ENCODE measurements at places on chromosomes 12 and 14.
A peak's percentile ranks its signal among the peaks of the same experiment; 100 is the strongest.

DNA sequence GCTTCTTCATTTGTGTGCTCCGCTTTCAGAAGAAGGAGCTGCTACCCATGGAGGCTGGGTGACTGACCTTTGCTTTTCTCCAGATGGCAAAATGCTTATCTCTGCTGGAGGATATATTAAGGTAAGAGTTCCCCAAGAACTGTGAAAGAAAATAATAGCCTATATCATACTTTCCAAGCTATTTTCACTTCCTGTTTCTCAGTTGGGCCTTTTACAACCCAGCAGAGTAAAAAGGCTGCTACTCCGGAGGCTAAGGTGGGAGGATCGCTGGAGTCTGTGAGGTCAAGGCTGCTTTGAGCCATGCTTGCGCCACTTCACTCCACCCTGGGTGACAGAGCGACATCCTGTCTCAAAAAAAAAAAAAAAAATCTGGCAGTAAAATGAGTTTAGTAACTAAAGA, 82.1 kb downstream of the APAF1 start:
- H3K27me3 ChIP-seq: no peaks in the 10 kb centered on the region
- no peak overlapping the region for H3K27ac ChIP-seq
- H3K4me1 ChIP-seq: no peaks in the 10 kb centered on the region
- H3K36me3 ChIP-seq: peaks cover 42% of the 10 kb centered on the region

DNA sequence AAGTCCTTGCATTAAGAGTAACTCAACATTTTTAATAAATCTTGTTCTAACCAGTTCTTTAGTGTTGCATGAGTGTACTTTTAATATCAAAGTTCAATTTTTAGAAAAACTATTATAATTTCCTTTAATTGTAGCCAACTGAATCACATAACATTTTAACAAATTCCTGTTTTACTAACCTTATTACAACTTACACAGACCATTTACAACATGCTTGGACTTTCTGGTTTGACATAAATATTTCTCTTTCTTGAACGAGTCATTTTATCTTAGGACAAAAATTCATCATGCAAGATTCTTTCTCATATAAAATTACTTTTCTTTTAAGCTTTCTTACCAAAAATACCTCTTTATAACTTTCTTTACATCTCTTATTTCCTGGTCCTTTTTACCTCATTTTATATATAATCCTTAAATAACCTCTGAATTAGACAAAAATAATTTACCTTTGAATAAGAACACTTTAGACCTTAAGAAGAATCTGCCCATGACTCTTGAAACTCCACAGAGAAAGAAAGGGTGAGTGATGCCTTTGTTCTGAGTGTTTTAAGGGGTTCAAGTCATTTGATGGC, 3.9 kb downstream of the SLCO1A2 start:
- no peaks in the 10 kb centered on the region for H3K27me3 ChIP-seq
- H3K4me3 ChIP-seq: no peak overlapping the region
- no peak overlapping the region for H3K27ac ChIP-seq
- H3K36me3 ChIP-seq: no peaks in the 10 kb centered on the region
- DNase-seq: peak; percentile 30

- H3K27ac ChIP-seq: no peak overlapping the region
- H3K27me3 ChIP-seq: no peaks in the 10 kb centered on the region
- peak; percentile 46 for DNase-seq
- no peaks in the 10 kb centered on the region for H3K36me3 ChIP-seq
- no peaks in the 10 kb centered on the region for H3K4me1 ChIP-seq
- no peak overlapping the region for H3K4me3 ChIP-seq
Observed at GRCh38 chr12:7797698-7798398, 8.6 kb downstream of the NANOG start.

- no peak overlapping the region for H3K27ac ChIP-seq
- no peaks in the 10 kb centered on the region for H3K4me1 ChIP-seq
- no peak for DNase-seq
- no peaks in the 10 kb centered on the region for H3K27me3 ChIP-seq
Observed at GRCh38 chr12:109762673-109763191, 49.1 kb downstream of the FAM222A start.

DNA sequence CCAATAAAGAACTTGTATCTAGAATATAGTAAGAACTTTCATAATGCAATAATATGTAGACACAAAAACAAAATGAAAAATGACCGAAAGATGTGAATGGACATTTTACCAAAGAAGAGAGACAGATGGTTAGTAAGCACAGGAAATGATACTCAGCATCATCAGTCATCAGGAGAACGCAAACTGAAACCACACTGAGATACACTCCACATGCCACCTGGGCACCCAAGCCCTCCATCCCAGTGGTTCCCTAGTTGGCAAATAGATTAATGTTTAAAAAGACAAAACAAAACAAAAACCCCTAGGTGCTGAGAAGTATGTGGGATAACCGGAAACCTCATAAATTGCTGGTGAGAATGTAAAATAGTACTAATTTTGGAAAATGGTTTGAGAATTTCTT, 26.8 kb upstream of the VPS33A start:
- H3K4me3 ChIP-seq: no peak overlapping the region
- peaks cover 80% of the 10 kb centered on the region for H3K36me3 ChIP-seq
- H3K27me3 ChIP-seq: no peaks in the 10 kb centered on the region
- no peak overlapping the region for H3K27ac ChIP-seq
- H3K4me1 ChIP-seq: no peaks in the 10 kb centered on the region
- DNase-seq: no peak

GRCh38 chr14:49479432-49479831, 106.7 kb downstream of the RPS29 start:
- no peak overlapping the region for H3K27ac ChIP-seq
- DNase-seq: no peak
- H3K36me3 ChIP-seq: no peaks in the 10 kb centered on the region
- peaks cover 7% of the 10 kb centered on the region for H3K27me3 ChIP-seq
- H3K4me3 ChIP-seq: no peak overlapping the region
- H3K4me1 ChIP-seq: no peaks in the 10 kb centered on the region

GRCh38 chr14:64645220-64645892, 58.9 kb upstream of the PLEKHG3 start:
- H3K36me3 ChIP-seq: no peaks in the 10 kb centered on the region
- no peak overlapping the region for H3K4me3 ChIP-seq
- H3K27ac ChIP-seq: peak overlapping the region; percentile 22
- H3K27me3 ChIP-seq: no peaks in the 10 kb centered on the region
- peaks cover 27% of the 10 kb centered on the region for H3K4me1 ChIP-seq
- peak; percentile 74 for DNase-seq

DNA sequence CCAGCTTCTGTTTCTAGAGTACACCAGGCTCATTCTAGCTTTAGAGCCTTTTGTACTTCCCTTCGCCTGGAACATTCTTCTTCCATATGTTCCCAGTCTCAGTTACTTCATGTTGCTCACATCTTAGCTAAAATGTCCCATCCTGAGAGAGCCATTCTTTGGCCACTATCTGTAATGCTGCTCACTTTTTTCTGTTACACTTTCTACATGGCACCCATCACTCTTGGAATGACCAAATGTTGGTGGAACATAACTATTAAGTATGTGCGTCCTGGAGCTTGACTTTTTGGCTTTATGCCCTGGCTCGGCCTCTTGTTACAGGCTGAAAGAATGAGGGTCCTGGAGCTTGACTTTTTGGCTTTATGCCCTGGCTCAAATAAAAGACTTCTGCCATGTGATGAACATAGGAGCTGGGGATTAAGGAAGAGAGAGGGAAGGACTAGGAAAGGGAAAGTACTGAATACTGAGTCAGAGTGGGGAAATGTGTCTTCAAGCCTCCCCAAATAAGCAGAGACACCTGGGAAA, 442.9 kb upstream of the ATP2B1 start:
- no peaks in the 10 kb centered on the region for H3K27me3 ChIP-seq
- no peaks in the 10 kb centered on the region for H3K36me3 ChIP-seq
- no peak overlapping the region for H3K27ac ChIP-seq
- DNase-seq: no peak

DNA sequence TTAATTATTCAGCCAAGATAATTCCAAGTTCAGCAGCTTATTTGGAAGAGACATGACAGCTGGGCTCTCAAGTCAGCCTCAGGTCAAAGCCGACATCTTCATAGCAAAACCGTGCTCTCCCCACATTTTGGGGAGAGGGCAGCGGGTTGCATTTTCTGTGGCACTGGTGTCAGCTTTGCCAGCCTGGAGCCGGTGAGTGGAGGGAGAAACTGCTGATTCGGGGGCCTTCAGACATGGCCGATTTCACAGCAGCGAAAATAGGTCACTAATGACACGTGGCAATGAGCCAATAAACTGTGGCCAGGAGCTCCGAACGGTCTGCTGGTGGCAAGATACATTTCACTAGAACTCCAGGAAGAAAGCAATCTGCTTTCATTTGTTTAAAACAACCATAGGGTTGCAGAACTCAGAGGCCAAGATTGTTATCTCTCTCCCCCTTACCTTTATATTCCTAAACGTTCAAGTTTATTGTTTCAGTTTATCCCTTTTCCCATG, 173.2 kb downstream of the CAND1 start:
- H3K4me3 ChIP-seq: no peak overlapping the region
- no peaks in the 10 kb centered on the region for H3K36me3 ChIP-seq
- no peaks in the 10 kb centered on the region for H3K4me1 ChIP-seq
- no peak overlapping the region for H3K27ac ChIP-seq
- H3K27me3 ChIP-seq: no peaks in the 10 kb centered on the region

DNA sequence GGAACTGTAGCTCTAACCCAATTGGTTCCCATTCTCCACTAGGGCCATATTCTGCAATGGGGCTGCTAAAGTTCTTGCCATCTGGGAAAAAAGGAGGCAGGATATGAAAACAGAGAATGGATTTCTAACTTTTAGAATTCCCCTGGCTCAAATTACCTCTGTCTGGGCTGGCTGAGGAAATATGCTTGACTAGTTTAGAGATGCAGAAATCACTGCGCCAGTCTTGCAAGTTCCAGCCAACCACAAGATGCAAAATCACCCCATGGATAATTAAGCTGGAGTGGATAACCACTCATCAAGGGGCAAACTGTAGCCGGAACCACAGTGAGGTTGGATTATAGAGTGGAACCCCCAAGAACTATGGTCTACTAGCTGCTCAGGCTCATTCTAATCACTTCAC, 126.3 kb downstream of the RALGAPA1 start:
- H3K4me1 ChIP-seq: no peaks in the 10 kb centered on the region
- H3K4me3 ChIP-seq: no peak overlapping the region
- H3K36me3 ChIP-seq: peaks cover 24% of the 10 kb centered on the region
- DNase-seq: no peak
- H3K27ac ChIP-seq: no peak overlapping the region
- no peaks in the 10 kb centered on the region for H3K27me3 ChIP-seq

DNA sequence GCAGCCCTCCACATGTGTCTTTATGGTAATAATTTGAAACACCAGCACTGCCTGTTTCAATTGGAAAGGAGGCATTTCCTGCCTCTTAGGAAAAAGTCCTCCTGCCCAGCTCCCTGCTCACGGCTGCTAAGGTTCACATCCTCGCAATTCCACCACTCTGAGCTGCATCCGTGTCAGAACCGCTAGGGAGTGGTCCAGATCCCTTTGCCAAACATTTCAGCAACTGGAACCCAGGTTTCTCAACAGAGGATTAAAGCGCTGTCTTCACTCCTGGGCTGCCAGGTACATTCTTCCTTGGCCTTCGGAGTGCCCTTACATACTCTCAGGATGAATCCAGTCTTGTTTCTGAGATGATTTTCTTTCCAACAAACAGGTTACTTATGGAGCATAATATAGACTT, 23.3 kb downstream of the C14orf132 start:
- H3K4me3 ChIP-seq: no peak overlapping the region
- no peak for DNase-seq
- H3K36me3 ChIP-seq: peaks cover 7% of the 10 kb centered on the region
- peaks cover 5% of the 10 kb centered on the region for H3K4me1 ChIP-seq

- no peak for DNase-seq
- H3K4me3 ChIP-seq: no peak overlapping the region
- H3K27ac ChIP-seq: no peak overlapping the region
Observed at GRCh38 chr12:106908561-106908960, 47.1 kb upstream of the TMEM263 start.

DNA sequence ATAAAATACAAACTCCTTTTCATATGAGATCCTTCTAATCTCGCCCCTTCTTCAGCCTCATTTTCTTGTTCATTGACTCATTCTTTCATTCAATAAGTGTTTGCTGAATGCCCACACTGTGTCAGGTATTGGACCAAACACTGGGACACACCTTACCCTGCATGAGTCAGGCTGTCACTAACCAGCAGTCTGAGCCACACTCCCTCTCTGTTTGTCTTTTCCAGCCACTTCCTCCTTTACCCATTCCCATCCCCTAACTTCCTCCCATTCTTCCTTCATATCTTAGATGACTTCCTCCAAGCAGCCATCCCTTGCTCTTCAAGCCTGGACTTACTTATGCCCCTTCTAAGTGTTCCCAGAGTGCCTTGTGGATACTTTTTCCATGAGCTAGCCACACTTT, 27.0 kb upstream of the HIF1A start:
- DNase-seq: peak; percentile 31
- H3K27me3 ChIP-seq: no peaks in the 10 kb centered on the region
- H3K36me3 ChIP-seq: no peaks in the 10 kb centered on the region
- H3K27ac ChIP-seq: no peak overlapping the region

DNA sequence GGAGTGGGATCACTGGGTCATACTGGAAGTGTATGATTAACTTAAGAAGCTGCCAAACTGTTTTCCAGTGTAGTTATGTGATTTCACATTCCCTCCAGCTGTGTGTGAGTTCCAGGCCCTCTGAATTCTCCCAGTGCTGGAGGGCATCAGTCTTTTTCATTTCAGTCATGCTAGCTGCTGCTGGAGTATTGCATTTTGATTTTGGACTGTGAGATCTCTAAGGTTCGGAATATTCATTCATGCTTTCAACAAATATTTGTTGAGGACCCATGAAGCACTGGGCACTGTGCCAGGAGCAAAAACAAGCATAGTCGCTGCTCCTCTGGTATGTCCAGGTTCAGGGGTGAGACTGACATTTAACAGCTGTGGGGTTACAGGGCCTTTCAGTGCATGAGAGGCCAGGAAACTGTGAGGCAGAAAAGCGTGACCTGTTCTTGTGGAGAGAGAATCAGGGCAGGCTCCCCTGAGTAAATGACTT, 133.2 kb downstream of the SCARB1 start:
- H3K36me3 ChIP-seq: no peaks in the 10 kb centered on the region
- no peak for DNase-seq
- H3K27me3 ChIP-seq: no peaks in the 10 kb centered on the region
- H3K27ac ChIP-seq: no peak overlapping the region
- H3K4me3 ChIP-seq: no peak overlapping the region

DNA sequence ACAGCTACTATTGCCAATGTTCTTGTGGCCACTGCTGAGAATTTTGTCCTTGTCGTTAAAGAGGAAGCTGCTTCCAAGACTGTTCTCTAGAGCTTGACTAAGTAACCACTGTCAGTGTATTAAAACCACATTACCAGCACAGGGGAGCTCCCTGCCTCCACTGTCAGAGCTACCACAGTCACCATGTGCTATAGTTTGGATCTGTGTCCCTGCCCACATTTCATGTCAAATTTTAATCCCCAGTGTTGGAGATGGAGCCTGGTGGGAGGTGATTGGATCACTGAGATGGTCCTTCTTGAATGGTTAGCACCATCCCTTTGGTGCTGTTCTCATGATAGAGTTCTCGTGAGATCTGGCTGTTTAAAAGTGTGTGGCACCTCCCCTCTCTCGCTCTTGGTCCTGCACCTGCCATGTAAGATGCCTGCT, 23.2 kb upstream of the RAP1B start:
- no peak for DNase-seq
- peaks cover 6% of the 10 kb centered on the region for H3K4me1 ChIP-seq
- no peak overlapping the region for H3K27ac ChIP-seq
- no peak overlapping the region for H3K4me3 ChIP-seq
- H3K27me3 ChIP-seq: no peaks in the 10 kb centered on the region
- no peaks in the 10 kb centered on the region for H3K36me3 ChIP-seq

All from MCF 10A (cell line).